ENCODE measurements at places on chromosomes 7 and 10.
A peak's percentile ranks its signal among the peaks of the same experiment; 100 is the strongest.

- no peak for DNase-seq
Observed at GRCh38 chr7:126223729-126224128, 1029.0 kb downstream of the GRM8 start.

- DNase-seq, result no peak
Observed at GRCh38 chr10:130808243-130808642, 503.3 kb downstream of the TCERG1L start.

- DNase-seq, result no peak
Observed at GRCh38 chr10:7006566-7006965, 404.3 kb downstream of the SFMBT2 start.

- DNase-seq, result peak; percentile 12
Observed at GRCh38 chr7:43954524-43955228, 28.4 kb downstream of the UBE2D4 start.

DNA sequence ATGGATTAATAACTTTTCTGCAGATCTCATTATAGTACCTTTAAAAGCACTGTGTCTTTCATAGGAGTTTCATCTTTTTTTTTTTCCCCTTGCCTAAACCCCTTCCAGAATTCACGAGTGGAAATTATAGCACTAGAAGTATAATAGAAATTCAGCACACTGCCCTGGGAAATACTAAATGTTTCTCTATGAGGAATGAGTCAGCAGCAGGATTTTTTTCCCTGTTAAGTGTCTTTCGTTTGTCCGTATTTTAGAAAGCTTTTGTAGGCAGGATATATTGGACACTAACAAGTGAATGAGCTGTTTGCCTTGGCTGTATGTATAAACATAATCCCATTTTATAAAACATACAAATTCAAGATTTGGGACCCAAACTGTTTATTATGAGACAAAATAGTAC, 105.8 kb downstream of the EXOC4 start:
- no peak for DNase-seq

DNA sequence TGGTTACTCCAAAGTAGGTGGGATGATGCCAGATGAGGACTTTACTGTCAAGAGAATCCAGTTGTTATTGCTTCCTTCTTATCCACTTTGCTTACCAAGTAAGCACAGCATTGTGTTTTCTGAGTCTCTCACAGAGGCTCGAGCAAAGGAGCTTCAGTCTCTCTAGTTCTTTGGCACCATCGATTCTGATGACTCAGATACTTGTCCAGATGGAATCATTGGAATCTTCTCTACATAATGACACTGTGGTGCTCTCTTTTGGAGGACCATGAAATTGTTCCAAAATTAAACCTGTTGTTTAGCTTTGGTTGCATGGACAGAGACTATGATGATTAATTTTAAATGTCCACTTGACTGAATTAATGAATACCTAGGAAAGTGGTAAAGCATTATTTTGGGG, 132.6 kb downstream of the NXPH1 start:
- no peak for DNase-seq

GRCh38 chr7:30450983-30451497, 27.5 kb downstream of the NOD1 start:
- no peak for DNase-seq

GRCh38 chr7:102976493-102976892, 63.7 kb downstream of the LRRC17 start:
- no peak for DNase-seq
